ENCODE measurements at places on chromosomes 1 and 21.
A peak's percentile ranks its signal among the peaks of the same experiment; 100 is the strongest.

DNA sequence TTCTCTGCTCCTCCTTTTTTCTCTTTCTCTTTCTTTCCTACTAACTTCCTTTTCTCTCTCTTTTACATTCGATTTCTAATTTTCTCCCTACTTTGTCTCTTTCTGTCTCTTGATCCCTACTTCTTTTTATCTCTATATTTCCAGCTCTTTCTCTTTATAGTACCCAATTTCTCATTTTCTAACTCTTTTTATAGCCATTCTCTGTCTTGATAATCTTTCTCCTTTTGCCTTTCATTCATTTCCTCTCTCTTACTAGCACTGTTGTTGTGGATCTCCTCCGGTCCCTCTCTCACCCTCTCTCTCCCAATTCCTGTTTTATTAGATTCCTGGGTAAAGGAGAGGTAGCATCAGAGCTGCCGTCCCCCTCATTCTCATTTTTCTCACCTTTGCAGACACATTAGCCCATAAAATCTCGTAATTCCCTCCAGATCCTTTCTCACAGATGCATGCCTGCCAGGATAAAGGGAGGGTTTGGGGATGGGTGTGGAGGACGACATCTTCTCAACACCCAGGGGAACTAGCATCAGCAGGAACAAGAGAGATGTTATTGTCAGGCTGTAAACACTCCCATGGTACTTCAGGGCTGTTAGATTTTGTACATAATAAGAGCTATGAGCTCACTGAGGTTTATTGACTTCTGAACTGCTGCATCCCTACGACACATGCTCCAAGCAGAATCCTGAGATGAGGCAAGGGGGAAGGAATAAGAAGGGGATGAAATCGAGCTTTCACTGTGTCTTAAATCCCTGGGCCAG is 159.0 kb upstream of the GALNT2 start:
- DNase-seq: no peak

DNA sequence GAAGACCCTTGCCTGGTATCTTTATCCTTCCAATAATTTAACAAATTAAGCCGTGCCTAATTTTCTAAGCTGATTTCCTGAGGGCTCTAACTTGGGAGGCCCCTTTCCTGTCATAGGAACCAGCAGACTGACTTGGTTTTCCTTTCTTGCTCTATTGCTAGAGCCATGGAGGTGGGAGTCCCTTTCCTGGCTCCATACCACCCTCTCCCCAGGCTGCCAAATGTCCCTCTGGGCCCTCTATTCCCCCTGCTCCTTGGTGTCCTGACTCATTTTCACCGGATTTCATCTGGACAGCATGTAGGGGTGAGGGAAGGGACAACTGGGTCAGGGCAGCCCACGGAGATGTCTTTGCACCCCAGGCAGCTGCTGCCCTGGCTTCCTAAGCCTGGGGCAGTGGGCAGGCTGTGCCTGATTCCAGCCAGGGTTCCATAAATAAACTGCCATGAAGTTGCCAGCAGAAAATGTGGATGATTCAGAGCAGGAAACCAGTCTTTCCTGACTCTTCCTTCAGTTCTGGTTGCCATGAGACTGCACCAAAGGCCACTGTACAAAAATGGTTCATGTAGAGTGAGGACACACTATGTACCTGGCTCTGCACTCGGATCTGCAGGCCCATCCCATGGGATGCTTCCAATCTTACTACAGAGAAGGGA is 38.0 kb upstream of the SERBP1 start:
- DNase-seq: no peak

GRCh38 chr1:67485046-67485811 is 55.0 kb upstream of the SERBP1 start:
- no peak for DNase-seq

GRCh38 chr1:18693256-18694098 is 62.8 kb downstream of the PAX7 start:
- no peak for DNase-seq

GRCh38 chr1:180585994-180586359 is 27.2 kb downstream of the OVAAL start:
- no peak for DNase-seq

- DNase-seq: peak; percentile 10
Observed at GRCh38 chr1:162561616-162562469, at the start of gene UAP1. Gene UAP1 (plus strand): TSS chr1:162561722. CDS start chr1:162566069, 4,347 bp downstream.

- DNase-seq: peak; percentile 28
Observed at GRCh38 chr1:26538480-26539412, 9.2 kb downstream of the RPS6KA1 start.

GRCh38 chr21:35428001-35428320 is 378.9 kb upstream of the RUNX1 start:
- no peak for DNase-seq

DNA sequence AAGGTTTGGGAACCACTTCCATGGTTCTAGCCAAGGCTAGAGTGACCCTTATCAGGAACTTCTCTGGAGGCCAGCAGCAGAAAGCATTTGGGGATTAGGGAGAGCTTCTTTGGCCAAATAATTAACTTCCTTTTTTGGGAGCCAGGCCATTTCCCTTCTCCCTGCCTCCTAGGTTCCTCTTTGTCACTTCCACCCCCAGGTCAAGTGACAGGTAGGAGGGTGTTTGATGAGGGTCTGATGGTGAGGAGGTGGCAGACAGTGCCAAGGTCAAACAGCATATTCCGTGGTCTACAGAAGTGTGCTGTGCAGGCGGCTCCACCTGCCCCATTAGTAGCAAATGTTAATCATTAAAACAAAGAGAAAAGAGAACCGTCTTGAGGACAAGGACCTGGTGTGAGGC is 1.9 kb upstream of the KCNA10 start:
- DNase-seq: no peak

DNA sequence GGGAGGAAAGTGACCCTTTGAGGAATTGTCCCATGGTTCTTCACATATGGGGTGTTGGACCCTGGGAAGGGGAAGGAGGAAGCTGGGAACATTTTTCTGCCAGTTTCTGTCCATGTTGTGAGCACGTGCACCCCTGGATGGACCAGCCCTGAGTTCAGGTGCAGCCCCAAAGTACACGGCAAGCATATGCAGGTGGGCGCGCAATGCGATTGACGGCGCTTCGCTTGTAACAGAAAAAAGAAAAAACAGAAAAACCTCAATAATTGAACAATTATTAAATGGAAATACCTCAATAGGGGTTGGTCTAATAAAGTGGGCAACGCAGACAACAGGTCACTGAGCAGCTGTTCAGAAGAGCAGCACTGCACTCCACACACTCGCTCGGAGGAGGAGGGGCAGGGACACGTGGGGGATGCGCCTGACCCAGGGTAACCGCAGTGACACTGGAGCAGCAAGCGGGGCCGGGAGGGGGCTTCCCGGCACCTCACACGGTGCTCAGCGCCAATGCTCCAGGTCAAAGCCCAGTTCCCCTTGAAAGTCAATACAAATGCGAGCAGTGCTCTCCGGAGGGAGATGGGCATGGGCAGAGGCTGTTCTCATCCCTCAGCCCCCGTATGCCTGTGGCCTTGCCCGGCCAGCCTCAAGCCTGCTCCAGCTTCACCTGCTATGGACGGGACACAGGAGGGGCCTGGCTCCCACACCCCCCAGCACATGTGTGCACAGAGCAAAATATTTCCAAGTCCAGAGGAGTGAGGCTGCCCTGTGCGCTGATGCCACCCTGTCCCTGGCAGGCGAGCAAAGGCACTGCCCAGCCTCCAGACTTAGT is 6.6 kb upstream of the ACTRT2 start:
- no peak for DNase-seq

DNA sequence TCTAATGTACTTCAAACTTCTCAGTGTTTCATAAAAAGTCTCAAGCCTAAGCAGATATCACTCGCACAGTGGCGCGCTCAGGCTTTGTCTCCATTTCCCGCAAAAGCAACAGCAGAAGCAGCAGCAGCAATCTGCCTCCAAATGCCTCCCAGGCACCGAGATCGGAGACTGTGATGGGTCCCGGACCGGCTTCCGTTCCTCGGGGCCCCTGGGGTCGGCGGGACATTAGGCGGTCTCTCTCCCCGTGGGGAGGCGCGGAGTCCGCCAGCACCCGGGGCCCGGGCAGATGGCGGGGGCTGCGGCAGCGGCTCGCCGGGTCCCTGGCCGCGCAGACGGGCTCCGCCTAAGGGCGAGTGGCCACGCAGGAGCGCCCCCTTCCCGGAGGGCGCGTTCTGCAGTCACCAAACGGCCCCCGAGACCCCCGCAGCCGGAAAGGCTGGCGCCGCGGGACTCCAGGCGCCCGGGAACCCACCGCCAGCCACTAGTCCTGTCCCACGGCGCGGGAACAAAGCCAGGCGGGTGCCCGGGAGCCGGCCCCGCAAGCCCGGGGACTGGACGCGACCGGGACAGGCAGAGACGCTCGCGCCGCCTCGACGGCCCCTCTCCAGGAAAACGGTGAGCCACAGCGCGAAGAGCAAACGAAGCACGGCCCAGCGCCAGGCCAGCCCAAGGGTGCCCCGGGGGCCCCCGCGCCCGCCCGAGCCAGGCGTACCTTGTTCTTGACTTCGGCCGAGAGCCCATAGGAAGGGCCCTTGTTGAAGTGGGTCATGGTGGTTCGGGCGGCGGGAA is 590 bp downstream of the CNN3 start:
- DNase-seq: no peak

GRCh38 chr1:54135436-54136120 is 17.2 kb downstream of the CDCP2 start:
- no peak for DNase-seq

- no peak for DNase-seq
Observed at GRCh38 chr1:10606064-10606463, 131.3 kb downstream of the PEX14 start.

DNA sequence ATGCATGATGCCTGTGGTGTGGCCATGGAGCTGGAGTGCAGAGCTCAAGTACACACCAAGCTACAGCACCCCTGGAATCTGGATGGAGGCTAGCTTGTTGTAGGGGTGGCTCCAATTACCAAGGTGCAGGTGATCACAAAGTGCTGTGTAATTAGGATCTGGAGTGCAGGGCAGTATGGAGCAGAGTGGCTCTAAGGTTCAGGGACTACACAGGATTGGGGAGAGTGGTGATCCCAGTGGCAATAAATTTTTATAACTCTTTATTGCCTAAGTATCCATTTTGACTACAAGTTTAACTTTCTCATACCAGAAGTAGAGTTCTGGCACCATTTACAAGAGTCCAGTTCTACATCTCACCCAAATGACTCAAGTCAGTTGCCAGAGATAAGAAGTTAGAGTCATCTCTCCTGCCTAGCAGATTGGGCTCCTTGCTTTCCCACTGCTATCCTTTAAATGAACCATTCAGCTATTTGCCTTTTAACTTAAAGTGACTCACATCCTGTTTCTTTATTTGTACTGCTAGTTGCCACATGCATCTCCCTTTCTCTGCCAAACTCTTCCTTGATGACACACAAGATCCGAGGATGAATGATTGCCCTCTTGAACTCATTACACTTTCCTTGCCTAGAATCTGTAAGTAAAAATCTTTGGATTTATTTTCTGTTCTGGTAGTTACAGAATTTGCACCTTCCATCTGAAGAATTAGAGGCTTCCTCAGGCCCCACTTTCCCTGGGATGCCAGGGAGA is 427.2 kb downstream of the KCNT2 start:
- DNase-seq: no peak

DNA sequence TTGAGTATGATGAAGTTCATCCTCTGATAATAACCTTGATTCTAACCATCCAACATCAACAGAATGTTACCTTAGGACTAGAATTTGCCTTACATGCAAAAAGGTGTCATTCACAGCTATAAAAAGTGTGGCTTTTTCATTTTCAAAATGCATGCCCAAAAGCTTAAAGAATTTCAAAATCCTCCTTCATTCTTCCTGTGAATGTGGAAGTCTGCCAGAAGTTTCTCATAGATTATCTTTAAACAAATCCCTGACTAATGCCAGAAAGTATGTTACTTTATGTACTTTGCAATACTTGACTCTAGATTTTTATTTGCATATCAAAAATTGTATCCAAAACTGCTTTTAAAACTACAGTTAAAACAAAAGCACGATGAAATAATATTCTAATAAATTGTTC is 270.6 kb upstream of the ZRANB2 start:
- no peak for DNase-seq

GRCh38 chr1:236284291-236284721 is 2.5 kb upstream of the ERO1B start:
- DNase-seq: no peak

DNA sequence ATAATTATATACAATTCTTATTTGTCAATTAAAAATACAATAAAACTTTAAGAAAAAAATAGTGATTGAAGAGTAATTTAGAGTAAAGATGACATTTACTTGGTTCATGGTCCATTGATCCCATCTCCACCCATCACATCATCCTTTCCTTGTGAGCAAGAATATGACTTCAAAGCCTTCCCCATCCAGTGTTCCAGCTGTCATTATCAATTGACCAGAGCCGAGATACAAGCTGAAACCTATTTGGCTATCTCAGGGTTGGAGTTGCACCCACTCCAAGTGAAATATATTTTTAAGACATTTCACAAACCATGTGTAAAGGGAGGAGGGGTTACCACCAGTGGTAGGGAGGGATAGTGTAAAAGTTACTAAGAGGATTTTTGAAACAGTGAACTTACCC is 428.9 kb upstream of the C1orf87 start:
- no peak for DNase-seq

- no peak for DNase-seq
Observed at GRCh38 chr1:53599481-53599880, 139.5 kb downstream of the GLIS1 start.

GRCh38 chr1:56439610-56440264 is 139.6 kb downstream of the PLPP3 start:
- DNase-seq: no peak

GRCh38 chr1:29839726-29840125 is 603.4 kb downstream of the PTPRU start:
- DNase-seq: no peak

- no peak for DNase-seq
Observed at GRCh38 chr1:231392389-231393131, 29.5 kb downstream of the EGLN1 start.

DNA sequence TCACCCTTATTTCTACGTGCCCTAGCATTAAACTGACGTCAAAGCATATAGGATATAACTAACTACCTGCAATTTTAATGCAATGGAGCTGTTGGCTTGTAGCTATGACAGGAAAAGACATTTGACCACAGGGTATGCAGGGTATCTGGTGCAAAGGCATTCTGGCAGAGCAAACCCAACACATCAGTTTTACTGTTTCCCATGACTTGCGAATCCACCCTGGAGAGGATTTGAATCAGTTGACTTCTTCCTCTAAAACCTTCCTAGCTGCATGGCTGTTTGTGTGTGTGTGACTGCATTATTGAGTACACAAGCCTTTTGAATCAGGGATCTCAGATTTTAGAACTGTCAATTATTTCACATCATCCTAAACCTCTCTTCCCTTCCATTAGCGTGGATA is 41.7 kb upstream of the SYT14 start:
- no peak for DNase-seq

DNA sequence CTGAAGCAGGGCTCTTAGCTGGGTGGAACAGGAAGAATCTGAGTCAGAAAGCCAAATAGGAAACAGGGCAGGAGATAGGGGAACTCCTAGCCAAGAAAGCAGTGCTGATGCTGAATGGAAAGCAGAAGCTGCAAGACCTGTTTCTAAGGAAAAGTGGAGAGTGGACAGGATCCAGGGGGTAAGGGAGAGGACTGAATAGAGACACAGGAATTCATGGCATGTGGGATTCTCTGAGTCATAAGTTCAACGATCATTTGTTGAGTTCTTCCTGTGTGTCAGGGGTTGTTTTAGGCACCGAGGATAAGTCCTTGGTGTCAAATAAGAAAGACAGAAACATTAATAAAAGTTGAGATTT is 153.8 kb upstream of the FGGY start:
- no peak for DNase-seq
